Activated CD8-positive, alpha-beta memory T cell treated with anti-CD3 and anti-CD28 coated beads for 1 hour (primary cell): ENCODE measurements at places on chromosomes 4 and X.

DNA sequence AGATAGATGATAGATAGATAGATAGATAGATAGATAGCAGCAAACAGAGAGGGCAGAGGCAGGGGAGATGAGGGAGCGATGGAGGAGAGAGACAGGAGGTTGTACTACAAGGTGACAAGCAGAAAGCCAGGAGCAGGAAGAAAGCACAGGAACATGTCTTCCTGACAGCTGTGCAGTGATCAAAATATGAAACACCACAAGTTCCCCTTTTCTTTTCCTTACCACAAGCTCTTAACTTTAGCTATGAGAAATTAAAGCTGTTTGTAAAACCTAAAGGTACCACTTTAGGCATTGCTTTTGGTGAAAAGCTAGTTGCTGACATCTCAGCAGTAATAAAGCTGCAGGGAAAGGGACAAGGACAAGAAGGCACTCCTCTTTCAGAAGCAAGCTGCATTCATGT, 9.1 kb upstream of the MAGED4B start:
- no peak for DNase-seq

DNA sequence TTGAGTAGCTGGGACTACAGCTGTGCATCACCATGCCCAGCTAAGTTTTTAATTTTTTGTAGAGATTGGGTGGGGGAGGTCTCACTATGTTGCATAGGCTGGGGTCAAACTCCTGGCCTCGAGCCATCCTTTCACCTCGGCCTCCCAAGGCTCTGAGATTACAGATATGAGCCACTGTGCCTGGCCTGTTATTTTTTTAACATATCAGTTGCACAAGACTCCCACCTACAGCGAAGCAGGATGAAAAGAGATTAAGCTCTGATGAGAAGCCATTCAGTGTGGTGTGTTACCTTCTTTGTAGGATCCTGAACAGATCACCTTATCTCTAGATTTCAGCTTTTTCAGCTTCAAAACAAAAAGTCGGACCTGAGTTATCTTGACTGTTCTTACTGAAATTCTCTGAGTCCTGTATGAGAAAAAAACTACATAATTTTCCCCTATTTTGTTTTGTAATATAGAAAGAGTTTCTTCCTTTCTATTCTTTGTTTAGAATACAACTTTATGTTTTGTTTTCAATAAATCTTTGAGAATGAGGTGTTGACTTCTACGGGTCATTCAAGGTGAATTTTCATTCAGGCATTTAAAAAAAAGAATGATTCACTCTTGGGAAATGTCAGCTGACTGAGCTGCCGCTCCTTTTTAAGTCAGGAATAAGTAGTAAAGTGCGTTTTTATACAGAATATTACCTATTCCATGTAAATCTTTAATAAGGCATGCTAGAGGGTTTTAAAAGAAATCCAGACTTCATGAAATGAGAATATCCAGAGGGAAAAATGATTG, 134.6 kb downstream of the ARSF start:
- no peak for DNase-seq

DNA sequence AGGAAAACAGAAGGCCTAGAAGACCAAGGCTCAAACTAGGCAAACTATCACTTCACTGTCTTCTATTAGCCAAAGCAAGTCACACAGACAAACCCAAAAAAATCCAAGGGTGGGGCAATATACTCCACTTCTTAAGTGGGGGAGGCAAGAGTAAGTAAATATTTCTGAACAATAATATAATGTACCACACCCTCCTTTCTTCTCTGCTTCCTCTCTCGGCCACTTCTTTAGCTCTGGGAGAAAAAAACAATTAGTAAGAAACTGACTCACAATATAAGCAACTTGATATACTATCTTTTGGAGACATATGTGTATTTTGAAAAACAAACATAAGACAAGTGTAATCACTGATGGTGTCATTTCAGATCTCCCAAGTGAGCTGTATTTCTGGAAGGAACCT, 14.8 kb downstream of the DCAF8L1 start:
- no peak for DNase-seq

DNA sequence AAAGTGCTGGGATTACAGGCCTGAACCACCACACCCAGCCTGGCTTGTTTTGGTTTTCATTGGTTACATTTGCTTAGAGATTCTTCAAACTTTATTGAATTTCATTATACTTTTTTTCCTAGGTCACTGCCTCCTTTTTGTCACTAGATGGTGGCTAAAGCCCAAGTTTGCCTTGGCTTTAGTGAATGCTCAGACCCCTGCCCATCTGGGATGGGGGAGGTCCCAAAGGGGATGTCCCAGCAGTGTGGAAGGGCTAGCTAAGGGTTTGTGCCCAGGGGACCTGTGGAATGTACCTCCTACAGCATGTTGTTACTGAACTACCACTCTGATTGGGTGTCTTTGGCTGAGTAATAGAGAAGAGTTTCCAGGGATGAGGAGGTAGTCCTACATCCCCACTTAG, 58.4 kb downstream of the CEP135 start:
- no peak for DNase-seq

- DNase-seq = no peak
Observed at GRCh38 chr4:181364504-181364903, 878.7 kb upstream of the TENM3 start.

DNA sequence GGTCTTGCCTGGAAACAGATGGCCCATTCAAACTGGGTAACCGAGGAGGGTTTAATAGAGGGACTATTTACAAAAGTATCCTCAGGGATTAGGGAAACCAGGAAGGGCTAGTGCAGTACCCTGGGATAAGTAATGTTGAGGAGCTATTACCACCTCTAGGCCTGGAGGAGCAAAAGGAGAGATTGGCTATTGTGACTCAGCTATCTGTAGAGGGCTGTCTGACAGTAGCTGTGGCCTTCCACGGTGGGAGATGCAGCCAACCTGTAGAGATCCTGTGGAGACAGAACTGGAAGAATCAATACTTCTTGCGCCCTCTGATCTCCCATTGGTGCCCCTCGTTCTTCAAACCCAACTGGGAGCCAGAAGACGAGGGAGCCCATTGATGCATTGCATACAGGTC, 34.1 kb upstream of the RPS6KA3 start:
- DNase-seq = no peak

- no peak for DNase-seq
Observed at GRCh38 chr4:122824616-122825015, 2.0 kb upstream of the FGF2 start.

- DNase-seq = no peak
Observed at GRCh38 chr4:124426279-124426678, 286.3 kb downstream of the ANKRD50 start.

- DNase-seq = no peak
Observed at GRCh38 chr4:65089666-65090065, 580.6 kb downstream of the EPHA5 start.

- DNase-seq = no peak
Observed at GRCh38 chr4:168863719-168864647, 146.1 kb downstream of the CBR4 start.

GRCh38 chr4:152697284-152698088, 17.7 kb upstream of the TMEM154 start:
- DNase-seq = no peak

DNA sequence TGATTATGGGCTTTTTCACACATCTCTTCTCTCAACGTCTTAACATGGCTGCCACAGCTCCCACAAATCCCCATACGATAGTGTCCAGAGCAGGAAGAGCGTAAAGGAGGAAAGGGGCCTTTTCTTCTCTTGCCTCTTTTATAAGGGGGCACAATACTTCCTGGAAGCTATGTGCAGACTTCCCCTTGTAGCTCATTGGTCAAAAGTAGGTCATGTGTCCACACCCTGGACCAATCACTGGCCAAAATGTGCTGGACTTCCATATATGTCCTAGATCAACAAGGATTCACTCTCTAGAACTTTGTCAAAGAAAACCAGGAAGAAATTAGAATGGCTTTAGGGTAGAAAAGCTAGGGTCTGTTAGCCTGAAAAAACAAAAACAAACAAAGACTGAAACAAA, 26.7 kb downstream of the STK32B start:
- DNase-seq = no peak

DNA sequence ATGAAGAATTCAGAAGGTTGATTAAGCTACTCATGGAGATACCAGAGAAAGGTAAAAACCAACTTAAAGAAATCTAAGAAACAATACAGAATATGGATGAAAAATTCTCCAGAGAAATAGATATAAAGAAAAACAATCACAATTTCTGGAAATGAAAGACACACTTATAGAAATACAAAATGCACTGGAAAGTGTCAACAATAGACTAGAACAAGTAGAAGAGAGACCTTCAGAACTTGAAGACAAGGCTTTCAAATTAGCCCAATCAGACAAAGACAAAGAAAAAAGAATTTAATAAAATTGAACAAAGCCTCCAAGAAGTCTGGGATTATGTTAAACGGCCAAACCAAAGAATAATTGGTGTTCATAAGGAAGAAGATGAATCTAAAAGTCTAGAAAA, 9.6 kb downstream of the STBD1 start:
- no peak for DNase-seq

DNA sequence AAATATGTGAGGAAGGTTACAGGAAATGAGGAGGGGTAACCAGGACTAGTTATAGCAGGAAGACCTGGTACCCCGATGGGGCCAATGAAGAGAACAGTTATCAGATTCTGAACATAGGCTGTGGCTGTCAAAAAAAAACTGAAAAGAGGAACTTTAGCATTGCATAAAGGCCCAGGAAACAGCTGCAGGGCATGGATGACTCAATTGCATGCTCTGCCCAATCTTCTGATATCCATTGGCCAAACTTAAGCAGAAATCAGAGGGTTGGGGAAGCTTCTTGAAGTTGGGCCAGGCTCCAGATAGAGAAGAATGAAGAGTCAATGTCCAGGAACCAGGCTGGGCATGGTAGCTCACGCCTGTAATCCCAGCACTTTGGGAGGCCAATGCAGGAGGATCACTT, 1222.4 kb upstream of the PRKX start:
- DNase-seq = no peak

GRCh38 chrX:77975755-77976154, 6.3 kb upstream of the PGAM4 start:
- DNase-seq = no peak

DNA sequence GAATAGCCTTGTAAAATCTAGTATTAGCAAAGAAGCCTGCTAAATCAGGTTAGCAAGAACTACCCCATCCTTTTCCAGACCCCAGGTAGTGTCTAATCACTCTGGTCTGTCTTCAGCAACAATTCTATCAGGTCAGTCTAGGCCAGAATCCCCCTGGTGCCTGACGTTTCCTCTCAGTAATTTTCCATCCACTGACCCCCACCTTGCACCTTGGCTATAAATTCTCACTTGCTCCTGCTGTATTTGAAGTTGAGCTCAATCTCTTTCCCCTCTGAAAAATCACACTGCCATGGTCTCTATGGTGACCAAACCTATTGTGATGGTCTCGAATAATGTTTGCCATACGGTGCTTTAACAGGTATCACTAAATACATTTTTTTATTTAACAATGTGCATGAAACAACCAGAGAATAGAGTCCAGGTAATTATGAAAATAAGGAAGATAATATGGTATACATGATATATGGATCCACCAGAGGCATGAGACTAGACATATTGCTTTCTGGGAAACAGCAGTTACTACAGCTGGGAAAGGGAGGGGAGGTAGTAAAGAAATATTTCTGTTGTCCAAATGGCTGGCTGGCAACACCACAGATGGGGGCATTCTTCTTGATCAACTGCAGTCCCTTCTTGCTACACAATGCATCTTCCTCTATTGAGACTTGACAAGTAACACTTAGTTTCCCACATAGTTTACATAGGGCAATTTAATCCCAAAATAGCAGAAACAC, 33.8 kb downstream of the CXCL1 start:
- DNase-seq = no peak

GRCh38 chr4:156829201-156829873, 142.3 kb downstream of the PDGFC start:
- no peak for DNase-seq

DNA sequence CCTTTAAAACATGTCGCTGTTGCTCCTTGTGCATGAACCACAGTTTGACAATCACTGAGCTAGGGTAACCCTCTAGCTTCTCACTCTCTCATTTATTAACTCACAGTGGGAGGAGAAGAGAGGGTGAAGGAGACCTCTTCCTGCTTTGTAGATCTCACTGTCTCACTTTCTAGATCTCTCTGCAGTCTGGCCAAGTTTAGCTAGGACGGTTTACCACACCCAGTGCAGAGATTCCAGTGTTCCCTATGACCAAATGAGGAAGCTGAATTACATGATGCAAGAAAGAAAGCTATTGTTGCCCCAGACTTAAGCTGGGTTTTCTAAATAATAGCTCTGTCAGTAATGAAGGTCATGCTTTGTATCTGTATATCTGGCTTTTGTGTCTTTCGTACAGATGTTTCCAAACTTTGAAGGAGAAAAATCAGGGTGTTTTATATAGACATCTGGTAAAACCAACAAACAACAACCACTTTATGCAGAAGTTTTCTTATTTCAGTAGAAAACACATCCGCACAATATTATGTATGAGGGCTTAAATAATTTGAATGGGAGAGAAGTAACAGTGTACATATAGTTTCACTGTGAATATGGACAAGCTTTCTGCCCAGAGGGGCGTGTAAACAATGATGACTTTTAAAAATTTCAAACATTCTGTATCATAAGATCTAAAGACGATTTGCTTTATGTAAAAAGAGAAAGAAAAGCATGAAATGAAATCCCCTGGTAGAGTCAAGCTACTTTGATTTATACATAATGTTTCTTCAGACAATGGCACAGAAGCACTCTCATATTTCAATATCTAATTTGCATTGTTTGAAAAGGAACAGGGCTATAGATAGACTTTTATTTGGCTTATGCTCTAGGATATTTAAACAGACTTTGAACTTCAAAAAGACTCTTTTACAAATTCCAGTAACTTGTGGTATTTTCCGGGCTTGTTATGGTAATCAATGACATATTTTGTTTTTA, 582.3 kb downstream of the FSTL5 start:
- no peak for DNase-seq

- no peak for DNase-seq
Observed at GRCh38 chr4:103802766-103803165, 83.0 kb upstream of the TACR3 start.

DNA sequence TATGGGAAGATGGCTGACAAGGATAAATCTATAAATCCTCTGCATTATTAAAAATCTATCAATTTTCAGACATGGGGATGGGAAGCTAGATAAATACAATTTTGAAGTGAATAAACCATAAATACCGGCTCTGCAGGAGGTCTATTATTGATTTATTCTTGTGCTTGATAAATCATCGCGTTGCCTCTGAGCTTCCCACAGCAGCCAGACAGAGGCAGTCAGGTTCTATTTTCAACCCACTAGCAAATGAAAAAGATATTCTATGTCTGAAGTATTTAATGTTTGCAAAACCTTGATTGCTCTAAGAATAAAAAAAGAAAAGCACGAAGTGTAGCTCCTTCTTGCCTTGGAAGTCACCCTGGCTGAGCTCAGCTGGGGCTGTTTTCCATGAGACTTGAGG, 216.2 kb downstream of the DHRSX start:
- DNase-seq = no peak

DNA sequence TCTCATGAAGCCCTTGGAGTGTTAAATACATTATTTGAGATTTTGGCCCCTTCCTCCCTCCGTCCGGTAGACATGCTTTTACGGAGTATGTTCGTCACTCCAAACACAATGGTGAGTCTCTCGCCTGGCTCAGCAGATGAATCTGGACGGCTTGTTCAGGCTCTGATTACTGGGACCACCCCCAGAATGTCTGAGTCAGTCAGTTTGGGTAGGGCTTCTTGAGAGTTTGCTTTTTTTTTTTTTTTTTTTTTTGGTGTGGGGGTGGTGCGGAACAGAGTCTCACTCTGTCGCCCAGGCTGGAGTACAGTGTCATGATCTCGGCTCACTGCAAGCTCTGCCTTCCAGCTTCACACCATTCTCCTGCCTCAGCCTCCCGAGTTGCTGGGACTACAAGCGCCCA, 62.4 kb upstream of the MSANTD1 start:
- no peak for DNase-seq
